DMS53 (cell line): ENCODE measurements at places on chromosomes 6 and 20.

- DNase-seq: no peak
Observed at GRCh38 chr6:137175157-137175867, 1.9 kb upstream of the IL22RA2 start.

DNA sequence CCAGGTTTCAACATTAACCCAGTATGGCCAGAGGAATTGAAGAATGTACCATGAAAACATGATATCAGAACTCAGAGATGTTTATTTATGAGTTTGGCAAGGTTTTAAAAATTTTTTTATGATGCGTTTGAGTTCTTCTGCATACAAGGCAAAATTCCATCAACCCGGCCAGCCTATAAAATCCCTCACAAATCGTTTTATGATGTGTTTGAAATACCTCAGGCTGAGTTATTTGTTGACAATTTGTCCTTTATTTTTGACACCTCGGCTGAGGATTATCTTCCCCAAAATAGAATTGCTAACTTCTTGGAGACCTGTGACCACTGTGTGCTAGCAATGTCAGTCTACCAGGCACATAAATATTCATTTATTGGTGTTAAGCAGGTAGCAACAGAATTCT lies 91.9 kb upstream of the SLC24A3 start:
- no peak for DNase-seq

DNA sequence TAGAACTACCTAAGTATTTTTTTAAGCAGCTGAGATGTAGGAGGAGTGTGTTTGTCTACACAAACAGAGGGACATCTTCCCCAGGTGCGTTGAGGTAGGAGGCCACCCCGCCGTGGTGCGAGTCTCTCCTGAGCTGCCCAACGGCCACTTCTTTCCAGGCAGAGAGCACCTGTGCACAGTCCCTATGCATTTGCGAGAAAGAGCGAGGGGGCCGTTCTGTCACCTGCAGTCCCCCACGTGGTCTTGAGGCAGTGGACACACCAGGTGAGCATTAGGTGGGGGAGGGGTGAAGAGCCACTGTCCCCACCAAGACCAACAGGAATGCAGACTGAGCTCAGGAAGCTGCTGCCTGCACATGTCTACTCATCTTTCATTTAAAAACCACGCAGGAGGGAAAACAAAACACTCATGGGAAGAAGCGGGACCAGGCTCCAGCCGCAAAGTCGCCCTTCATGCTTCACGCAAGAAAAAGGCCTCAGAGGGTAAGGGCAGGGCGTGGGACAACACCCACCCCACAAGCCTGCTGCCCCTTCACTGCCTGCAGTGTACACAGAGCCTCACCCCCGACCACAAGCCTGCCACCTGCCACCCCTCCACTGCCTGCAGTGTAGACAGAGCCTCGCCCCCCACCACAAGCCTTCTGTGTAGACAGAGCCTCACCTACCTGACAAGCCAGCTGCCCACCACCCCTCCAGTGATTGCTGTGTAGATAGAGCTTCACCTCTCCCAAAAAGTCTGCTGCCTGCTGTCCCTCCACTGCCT lies 142.0 kb downstream of the DLL1 start:
- DNase-seq: peak; percentile 88

GRCh38 chr20:10540636-10541493 lies 105.8 kb downstream of the SLX4IP start:
- peak; percentile 26 for DNase-seq

DNA sequence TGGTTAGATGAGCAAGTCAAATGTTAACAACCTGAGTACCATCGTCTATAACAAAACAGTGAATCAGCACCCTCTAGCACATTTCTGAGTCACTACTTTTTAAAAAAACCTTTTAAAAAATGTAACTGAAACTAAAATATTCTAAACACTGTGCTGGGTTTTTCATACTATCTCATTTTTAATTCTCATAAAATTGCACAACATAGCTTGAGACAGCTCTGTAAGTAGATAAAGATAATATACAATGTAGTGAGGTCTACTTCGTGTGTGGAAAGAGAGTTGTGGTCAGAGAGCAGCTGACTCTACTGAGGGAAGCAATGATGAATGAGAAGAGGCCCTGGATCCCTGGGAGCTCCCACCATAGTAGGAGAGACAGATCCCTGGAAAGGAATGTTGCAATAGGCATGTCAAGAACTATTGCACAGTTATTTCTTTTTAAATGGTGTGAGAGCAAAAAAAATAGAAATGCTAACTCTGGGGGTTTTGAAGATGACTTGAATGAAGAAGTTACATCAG lies 13.6 kb upstream of the CALHM6 start:
- peak; percentile 1 for DNase-seq

DNA sequence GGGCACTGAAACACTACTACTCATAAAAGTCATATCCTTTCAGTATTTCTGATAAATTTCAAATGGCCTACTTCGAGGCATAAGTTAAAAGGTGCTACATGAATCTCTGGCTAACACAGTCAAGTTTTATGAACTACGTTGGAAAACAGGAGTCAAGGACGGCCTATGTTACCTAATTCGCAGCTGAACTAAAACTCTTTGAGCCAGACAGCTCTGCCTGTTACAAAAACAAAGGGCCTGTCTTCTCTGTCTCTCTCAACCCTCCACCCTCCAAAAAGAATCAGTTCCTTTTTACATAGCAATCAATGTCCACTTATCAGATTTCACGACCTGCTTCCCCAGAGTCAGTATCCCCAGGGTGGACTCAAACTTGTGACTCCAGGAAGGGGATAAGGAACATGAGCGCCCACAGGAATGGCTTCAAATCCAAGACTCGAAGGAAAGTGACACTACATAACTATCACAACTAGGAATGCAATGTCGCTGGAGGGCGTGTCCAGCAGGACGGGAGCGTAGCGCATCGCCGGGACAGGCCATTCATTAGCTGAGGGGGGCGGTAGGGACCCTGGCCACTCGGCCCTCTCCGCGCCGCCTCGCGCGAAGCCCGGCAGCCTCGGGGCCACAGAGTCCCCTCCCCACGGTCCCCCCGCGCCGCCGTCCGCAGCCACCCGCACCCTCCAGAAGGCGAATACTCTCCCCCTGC lies 591 bp downstream of the IBTK start:
- peak; percentile 63 for DNase-seq

DNA sequence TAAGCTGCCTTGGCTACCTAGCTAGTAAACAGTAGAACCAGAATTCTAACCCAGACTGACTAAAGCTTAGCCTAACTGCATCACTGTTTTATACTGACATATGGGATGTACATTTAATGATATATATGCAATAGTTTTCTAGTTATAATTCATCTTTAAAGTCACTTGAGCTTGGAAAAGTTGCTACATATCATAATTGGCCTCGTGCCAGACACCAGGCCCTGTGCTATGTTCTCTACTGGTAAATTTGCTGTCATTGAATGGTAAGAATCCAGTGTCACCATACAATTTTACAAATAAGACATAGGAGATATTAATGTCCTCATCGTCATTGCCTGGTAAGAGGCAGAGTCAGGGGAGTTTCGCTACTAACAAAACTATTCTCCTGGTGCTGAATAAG lies 396.8 kb downstream of the CDKAL1 start:
- no peak for DNase-seq

GRCh38 chr6:149211046-149211571 lies 106.4 kb upstream of the TAB2 start:
- no peak for DNase-seq

GRCh38 chr6:166366921-166367320 lies 15.8 kb downstream of the MPC1 start:
- no peak for DNase-seq

GRCh38 chr20:1283522-1284510 lies 17.7 kb downstream of the SNPH start:
- peak; percentile 83 for DNase-seq

GRCh38 chr6:109396046-109396718 lies 13.9 kb upstream of the CD164 start:
- DNase-seq: no peak

- DNase-seq: peak; percentile 82
Observed at GRCh38 chr6:26205625-26206574, 118.7 kb downstream of the HFE start.

- no peak for DNase-seq
Observed at GRCh38 chr6:22468256-22468965, 101.0 kb upstream of the HDGFL1 start.

DNA sequence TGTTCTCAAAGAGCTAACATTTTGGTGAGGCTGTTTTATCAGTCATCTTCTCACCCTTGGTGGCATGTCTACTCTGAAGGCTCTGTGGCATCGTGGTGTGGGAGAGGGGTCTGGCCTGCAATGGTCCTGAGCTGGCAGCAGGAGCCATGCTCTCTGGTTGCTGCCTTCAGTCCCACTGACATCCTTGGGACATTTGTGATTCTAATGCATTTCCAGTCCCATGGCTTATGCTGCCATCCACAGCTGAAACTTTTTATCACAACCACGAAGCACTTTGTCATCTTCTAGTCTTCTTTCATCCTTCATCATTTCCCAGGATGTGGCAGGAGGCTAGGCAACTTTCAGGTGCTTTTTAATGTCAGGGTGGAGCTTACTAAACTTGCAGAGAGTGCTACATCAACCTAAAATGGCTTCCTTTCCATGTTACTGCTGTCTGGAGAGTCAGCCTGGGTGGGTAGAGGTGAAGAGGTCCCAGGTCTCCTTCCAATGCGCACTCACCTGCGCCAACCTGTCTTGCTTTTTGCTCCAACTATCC lies 77.1 kb downstream of the GPR63 start:
- peak; percentile 40 for DNase-seq

- no peak for DNase-seq
Observed at GRCh38 chr6:16367571-16367970, 129.2 kb downstream of the GMPR start.

DNA sequence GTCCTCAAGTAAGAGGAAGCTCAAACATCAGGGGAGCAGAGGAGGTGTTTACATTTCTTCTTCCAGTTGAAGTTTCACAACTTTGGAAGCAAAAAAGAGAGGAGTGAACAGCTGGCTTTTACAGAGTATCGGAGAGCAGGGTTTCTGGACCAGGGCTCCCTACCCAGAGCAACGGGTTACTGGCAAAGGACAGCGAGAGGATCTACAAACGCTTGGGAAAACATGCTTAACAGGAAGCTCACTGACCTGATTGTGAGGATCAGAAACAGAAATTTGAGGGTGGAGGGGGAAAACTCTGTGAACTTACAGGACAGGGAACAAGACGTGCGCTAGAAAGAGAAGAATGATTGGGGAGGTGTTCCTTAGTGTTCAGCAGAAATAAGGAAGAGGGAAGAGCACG lies 85.7 kb upstream of the TAB2 start:
- no peak for DNase-seq

DNA sequence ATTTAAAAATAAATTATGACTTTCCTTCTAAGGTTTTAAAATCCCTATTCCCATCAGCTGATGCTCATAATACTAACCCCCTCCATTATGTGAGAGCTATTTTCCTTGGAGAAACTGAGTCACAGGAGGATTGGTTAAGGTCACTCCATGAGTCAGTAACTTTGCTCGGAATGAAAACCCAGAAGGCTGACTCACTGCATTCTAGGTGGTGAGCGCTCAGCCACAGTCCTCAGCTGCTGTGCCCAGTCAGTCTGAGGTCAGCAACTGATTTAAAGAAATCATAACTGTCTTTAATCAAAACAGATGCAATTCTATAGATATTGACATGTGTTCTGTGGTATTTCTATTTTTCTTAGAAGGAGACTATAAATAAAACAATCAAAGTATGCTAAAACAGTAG lies 359.2 kb downstream of the GJA1 start:
- DNase-seq: no peak

- DNase-seq: no peak
Observed at GRCh38 chr6:85419046-85419759, 30.7 kb upstream of the NT5E start.

DNA sequence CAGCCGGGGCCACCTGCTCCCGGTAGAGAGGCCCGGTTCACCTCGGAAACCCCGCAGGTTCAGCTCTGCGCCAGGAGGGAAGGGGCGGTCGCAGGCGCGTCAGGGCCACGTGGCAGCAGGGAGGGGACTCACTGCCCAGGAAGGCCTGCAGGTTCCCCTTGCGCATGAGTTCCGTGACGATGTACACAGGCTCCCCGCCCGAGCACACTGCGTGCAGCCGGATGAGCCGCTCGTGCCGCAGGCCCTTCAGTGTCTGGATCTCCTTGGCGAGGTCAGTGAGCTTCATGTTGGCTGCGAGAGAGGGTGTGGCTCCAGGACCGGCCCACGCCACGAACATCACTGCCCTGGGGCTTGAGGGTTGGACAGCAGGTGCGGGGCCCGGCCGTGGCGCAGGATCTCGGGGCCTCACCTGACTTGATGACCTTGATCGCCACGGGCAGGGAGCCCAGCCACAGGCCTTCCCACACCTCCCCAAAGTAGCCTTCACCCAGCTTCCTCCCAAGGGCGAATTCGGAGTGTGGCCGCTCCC lies 4.9 kb upstream of the PTK6 start:
- DNase-seq: no peak

DNA sequence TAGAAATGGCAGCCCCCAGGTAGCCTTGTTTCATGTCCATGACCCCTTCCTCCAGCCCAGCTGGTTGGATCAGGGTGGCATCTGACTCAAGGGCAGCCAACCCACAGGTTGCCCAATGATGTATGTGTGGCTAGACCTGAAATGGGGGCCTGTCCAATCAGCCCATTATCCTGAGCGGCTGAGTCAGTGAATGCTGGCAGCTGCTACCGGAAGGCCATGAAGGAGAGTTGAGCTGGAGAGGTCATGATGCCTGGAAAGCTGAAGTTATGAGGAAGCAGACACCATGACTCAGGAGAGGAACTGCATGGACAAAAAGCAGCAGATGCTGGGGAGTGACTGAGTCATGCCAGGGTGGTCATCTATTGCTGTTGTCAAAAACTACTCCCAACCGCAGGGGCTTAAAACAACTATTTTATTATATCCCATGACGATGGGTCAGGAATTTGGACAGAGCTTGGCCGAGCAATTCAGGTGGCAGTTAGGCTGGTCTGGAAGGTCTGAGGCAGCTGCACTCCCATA lies 67.3 kb downstream of the MDGA1 start:
- DNase-seq: peak; percentile 65

DNA sequence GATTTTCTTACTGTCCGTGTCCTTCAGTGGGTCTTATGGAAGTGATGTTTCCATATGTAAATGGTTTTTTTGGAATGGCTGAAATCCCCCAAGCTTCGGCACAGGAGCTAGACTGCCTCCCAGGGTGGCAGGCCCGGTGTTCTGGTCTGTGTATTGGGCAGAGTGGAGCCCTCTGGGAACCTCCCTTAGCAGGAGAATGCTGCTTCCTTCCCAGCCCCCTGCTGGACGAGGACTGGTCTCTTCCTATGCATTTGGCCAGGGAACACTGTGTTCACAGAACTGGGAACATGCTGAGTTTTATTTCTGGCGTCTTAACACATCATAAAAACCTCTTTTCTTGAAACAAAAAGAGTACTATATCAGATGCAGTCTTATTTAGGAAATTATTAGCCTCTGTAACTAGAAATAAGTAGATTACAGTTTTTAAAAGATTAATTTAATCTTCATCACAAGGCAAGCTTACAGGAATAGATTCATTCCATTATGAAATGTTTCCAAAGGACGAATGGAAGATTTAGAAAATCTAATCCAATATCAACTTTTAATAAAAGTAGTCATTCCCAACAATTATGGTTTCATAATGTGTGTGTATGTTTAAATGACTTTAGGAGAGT lies 56.6 kb downstream of the SYTL3 start:
- DNase-seq: peak; percentile 64
